ENCODE measurements at places on chromosomes 1 and 21.

GRCh38 chr1:236341298-236341697 lies 52.8 kb upstream of the EDARADD start:
- DNase-seq, result no peak

DNA sequence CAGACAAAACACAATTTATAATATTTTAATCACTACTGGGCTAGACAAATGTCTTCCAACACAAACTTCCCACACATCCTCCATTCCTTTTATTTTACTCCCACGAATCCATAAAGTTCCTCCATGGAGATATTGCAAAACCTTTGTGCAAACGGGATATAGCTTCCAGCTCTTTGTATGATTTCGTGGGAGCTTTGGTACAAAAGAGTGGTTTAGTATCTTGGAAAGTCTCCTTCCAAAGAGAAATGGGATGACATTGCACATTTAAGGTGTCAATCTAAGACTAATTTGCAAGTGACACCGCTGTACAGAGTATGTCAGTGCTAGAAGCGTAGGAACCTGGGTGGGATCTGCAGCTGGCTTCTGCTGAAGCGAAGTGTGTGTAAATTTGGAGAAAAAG lies 455.2 kb upstream of the RUNX1 start:
- no peak for DNase-seq

- no peak for DNase-seq
Measured at GRCh38 chr1:246629030-246629429, 62.8 kb downstream of the CNST start.

DNA sequence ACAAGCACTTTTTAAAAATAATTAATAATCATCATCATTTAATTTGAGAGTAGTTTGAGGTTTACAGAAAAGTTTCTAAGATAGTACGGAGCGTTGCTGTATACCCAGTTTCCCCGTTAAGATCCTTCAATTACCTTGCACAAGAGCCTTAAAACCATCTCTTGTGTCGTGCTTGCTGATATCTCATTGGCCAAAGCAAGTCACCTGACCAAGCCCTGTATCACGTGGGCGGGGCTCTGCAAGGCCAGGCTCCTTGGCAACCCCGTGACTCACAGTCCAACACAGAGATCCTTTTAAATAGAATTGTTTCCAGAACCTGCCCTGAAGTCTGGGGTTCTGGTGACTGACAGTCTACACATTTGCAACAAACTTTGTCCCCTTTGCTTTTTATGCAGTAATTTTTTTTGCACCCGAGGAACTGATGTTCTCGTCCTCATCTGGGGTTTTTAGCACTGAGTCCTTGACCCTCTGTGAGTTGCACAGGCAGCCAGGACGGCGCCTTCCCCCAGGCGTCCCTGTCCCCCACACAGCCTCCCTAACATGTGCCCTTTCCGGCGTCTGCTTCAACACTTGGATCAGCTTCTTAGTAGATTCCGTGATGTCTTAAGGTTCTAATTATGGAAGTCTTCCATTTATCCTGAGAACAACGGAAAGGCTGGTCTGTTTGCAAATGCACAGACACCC lies 183.3 kb upstream of the TMEM51 start:
- DNase-seq, result no peak

GRCh38 chr1:206100226-206100815 lies 16.9 kb downstream of the AVPR1B start:
- no peak for DNase-seq

DNA sequence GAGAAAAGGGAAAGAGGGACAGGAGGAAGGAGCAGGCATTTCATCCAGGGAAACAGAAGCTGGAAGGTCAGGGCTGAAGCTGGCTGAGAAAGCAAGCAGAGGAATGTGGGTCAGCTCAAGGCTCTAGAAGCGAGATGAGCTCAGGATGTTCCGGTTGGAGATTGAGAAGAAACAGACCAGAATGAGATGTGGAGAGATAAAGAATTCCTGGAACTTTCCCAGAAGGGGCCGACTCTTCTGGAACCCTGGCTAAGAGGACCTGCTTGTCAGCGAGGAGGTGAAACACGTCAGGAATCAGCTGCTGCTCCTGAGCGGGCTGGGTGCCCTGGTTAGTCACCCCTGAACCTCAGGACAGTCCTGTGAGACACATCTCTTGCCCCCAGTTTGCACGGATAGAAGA lies 75.9 kb downstream of the HUNK start:
- DNase-seq, result no peak
